ENCODE measurements at places on chromosomes 4 and X. TPM values are rescaled to one million over a fixed set of nuclear protein-coding genes. Genes with fewer than 3 reads are reported as not detected.

The SMARCA1 gene
- 0.89 TPM for polyA plus RNA-seq

The PDLIM3 gene
- polyA plus RNA-seq, result not detected

The AKAP14 gene
- not detected for polyA plus RNA-seq

The GAGE13 gene
- polyA plus RNA-seq, result not detected

The NSUN7 gene
- polyA plus RNA-seq, result not detected

The SHISA3 gene
- not detected for polyA plus RNA-seq

The BMPR1B gene
- polyA plus RNA-seq, result not detected

The TMPRSS11A gene
- not detected for polyA plus RNA-seq

The XAGE1A gene
- not detected for polyA plus RNA-seq

The NXT2 gene
- 52.1 TPM for polyA plus RNA-seq

The RTL9 gene
- polyA plus RNA-seq, result not detected

The MAB21L2 gene
- not detected for polyA plus RNA-seq

The NAT8L gene
- polyA plus RNA-seq, result not detected

The KLHL15 gene
- polyA plus RNA-seq, result 1.6 TPM

The PNMA6F gene
- not detected for polyA plus RNA-seq

The CRMP1 gene
- not detected for polyA plus RNA-seq

The MAGEC3 gene
- polyA plus RNA-seq, result not detected

The DUX4 gene
- polyA plus RNA-seq, result not detected

The MAMLD1 gene
- polyA plus RNA-seq, result 0.61 TPM

The SORBS2 gene
- polyA plus RNA-seq, result 5.8 TPM

The NXF3 gene
- polyA plus RNA-seq, result not detected

The PABPC4L gene
- not detected for polyA plus RNA-seq

The PDE6B gene
- polyA plus RNA-seq, result 28.6 TPM

The ABCG2 gene
- polyA plus RNA-seq, result 1.3 TPM

The NCBP2L gene
- not detected for polyA plus RNA-seq

The AMOT gene
- 4.0 TPM for polyA plus RNA-seq

The H2BW2 gene
- not detected for polyA plus RNA-seq

The TBC1D9 gene
- 1.1 TPM for polyA plus RNA-seq

The SLC6A14 gene
- not detected for polyA plus RNA-seq

The C4orf51 gene
- polyA plus RNA-seq, result not detected

The GLOD5 gene
- polyA plus RNA-seq, result not detected

The SETD7 gene
- 0.10 TPM for polyA plus RNA-seq

The SMIM43 gene
- polyA plus RNA-seq, result not detected

The LGI2 gene
- polyA plus RNA-seq, result not detected

The AREG gene
- 17.7 TPM for polyA plus RNA-seq

The EVC gene
- polyA plus RNA-seq, result not detected

The XG gene
- polyA plus RNA-seq, result not detected

The ANK2 gene
- not detected for polyA plus RNA-seq

The USP17L13 gene
- polyA plus RNA-seq, result not detected

The MAOB gene
- 0.19 TPM for polyA plus RNA-seq

The NHSL2 gene
- polyA plus RNA-seq, result 10.6 TPM

The TEX13D gene
- not detected for polyA plus RNA-seq

The OSTC gene
- polyA plus RNA-seq, result 152 TPM

The GJB1 gene
- polyA plus RNA-seq, result not detected

The MAGED1 gene
- 31.2 TPM for polyA plus RNA-seq

The HTRA3 gene
- polyA plus RNA-seq, result not detected

The MTHFD2L gene
- 4.6 TPM for polyA plus RNA-seq

The ASB11 gene
- not detected for polyA plus RNA-seq

Measured in immature natural killer cell (primary cell).